ENCODE measurements at places on chromosomes 13 and 19.

DNA sequence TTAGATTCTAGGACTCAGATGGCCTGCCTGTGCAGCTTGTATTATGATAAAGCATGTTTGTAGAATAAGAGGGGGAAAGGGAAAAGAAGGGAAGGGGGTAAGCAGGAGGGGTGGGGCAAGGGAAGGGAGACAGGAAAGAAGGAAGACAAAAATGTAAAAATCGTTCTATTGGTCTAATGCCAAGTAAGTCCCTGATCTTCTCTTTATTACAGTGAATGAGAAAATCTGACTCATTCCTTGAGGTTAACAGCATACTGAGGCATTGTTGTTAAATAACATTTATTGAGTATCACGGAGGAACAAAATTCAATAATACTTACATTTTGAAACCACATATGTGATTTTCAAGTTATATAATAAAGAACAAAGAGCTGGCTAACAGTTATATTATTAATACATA is 1534.7 kb downstream of the OLFM4 start:
- DNase-seq, result no peak

- no peak for DNase-seq
These were observed 49.5 kb downstream of the CRYL1 start for GRCh38 chr13:20475927-20476691.

- DNase-seq, result no peak
These were observed 12.4 kb downstream of the PDE4A start for GRCh38 chr19:10432736-10433130.

GRCh38 chr13:56102641-56103040 is 1038.1 kb upstream of the PRR20A start:
- DNase-seq, result no peak

GRCh38 chr13:99955747-99956472 is 15.7 kb downstream of the ZIC5 start:
- DNase-seq, result peak; percentile 7

DNA sequence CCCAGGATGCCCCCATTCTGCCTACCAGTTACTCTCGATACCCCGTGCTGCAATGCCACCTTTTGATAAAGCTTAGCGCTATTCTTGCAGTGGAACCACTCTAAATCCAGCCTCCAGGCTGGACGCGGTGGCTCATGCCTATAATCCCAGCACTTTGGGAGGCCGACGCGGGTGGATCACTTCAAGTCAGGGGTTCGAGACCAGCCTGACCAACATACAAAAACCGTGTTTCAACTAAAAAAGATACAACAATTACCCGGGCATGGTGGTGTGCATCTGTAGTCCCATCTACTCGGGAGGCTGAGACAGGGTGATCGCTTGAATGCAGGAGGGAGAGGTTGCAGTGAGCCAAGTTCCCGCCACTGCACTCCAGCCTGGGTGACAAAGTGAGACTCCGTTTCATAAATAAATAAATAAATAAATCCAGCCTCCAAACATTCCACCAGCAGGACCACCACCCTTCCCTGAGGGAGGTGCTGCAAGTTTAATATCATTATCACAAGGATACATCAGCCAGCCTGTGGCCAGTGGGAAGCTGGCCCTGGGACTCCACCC is 27.7 kb downstream of the CYP2B6 start:
- no peak for DNase-seq

DNA sequence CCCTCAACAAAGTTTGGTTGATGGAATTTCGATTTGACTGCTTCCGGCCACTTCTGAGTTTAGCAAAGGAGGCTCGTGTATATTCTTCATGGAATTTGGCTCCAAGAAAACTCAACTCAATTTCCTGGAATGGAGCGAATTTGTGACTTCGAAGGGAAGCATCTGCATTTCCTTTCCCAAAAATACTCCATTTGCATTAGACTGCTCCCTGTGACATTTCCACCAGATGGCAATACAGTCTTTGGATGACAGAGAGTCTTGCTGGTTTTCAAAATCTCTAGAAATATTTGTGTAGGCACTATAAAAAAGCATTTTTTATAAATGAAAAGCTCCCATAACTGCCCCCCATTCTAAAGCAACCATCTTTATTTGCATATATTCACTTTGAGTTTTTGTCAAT is 4.1 kb downstream of the C1QTNF9 start:
- peak; percentile 38 for DNase-seq

DNA sequence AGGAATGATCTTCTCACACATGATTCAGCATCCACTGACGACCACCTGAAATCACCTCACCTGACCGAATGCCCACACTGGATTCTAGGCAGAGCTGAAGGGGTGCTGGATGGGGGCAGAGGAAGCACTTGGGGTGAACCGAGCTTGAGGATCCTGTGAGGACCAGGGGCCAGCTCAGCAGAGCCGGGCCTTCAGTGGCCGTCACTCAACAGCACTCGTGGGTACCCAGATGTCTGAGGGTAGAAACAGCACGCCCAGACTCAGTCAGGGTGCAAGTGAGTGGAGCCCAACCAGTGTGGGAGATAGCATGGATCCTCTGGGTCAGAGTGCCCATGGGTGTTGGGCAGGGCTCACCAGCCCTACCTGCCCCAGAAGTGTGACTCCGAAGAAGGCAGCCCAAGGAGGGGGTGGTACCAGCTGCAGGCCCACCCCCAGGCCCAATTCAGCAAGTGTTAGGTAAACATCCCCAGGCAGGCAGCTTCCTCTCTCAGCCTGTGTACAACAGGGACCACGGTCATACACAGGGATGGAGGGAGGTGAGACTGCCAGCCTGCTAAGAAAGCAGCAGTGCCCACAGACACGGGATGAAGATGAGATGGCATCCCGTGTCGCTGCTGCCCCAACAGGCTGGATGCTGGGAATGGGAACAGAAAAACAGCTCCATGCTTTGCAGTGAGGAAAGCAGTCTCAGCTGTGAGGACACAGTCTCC is 16.6 kb downstream of the GJA3 start:
- DNase-seq, result no peak

GRCh38 chr13:48975101-48975855 is 434 bp upstream of the FNDC3A start:
- DNase-seq, result peak; percentile 75

- DNase-seq, result no peak
These were observed 25.7 kb downstream of the UGGT2 start for GRCh38 chr13:96027496-96027895.

GRCh38 chr13:93900731-93901130 is 578.8 kb downstream of the DCT start:
- DNase-seq, result no peak

- DNase-seq, result no peak
These were observed 19.8 kb upstream of the RASA3 start for GRCh38 chr13:114152285-114152645.

DNA sequence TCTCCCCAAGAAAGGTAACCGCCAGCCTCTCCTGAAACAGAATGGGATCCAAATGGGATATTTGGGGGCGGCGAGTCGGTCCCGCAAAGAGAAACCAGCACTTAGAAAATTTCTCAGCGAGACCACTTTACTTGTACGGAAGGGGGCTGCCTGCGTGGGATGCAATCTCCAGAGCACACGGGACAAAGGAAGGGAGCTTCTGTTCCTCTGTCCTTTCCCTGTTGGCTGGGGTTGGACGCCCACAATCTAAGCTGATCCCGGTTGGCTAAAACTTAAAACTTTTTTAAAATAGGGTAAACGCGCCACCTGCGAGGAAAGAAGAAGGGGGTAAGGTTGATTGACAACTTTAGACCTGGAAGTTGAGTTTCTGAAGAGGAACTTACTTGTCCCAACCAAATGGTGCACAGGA is 826 bp upstream of the BSG start:
- DNase-seq, result peak; percentile 47

DNA sequence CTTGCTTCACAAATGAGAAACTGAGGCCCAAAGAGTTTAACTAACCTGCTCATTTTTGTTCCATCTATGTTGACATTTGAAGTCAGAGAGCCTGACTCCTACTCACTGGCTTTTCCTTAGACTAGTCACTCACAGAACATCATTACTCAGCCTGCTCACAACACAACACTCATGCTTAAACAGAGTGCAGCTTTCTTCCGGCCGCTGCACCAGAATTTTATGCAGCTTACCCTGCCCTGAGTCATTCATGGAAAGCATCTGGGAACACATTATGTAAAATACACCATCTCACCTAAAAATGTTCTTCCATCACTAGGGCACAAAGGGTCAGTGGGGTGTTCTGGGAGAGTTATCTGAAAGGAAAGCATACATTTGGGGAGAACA is 303.4 kb downstream of the SPRY2 start:
- peak; percentile 92 for DNase-seq

GRCh38 chr19:52138278-52138982 is 1.3 kb downstream of the ZNF616 start:
- peak; percentile 23 for DNase-seq

- peak; percentile 76 for DNase-seq
These were observed 25.5 kb upstream of the SLC1A5 start for GRCh38 chr19:46813839-46814358.

DNA sequence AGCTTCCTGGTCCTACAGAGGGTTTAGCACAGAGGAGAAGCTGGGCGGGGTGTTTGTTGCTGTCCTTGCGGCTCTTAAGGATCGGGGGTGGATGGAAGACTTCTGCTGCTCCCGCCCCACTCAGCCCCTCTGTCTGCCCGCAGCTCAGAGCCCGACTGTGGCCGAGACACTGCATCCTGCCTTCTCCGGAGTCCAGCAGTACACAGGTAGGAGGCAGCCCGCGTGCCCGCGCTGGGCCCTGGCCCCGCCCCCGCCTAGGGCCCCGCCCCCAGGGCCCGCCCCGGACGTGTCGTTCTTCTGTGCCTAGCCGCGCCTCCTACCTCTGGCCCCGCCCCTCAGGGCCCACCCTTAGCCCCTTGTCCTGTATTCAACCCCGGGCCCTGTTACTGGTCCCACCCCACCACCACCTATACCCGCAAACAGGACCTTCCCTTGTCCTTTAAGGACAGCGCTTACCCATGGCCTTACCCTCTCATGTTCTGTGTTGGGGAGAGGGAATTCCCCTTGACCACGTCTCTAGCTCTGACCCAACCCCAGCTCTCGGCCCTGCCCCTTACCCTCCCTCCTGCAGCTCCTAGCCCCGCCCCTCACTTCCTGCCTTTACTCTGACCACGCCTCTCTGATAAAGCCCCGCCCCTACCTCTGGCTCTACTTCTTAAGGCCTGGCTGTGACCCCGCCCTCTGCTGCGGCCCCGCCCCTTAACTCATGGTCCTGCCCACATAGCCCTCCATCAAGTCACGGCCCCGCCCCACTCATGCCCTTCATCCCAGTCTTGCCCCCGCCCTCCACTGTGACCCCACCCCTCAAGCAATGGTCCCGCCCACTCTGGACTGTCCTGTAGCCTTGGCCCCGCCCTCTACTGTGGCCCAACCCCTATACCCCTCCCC is 60.5 kb downstream of the CELF5 start:
- peak; percentile 65 for DNase-seq

GRCh38 chr13:66855131-66855530 is 375.0 kb downstream of the PCDH9 start:
- DNase-seq, result no peak

DNA sequence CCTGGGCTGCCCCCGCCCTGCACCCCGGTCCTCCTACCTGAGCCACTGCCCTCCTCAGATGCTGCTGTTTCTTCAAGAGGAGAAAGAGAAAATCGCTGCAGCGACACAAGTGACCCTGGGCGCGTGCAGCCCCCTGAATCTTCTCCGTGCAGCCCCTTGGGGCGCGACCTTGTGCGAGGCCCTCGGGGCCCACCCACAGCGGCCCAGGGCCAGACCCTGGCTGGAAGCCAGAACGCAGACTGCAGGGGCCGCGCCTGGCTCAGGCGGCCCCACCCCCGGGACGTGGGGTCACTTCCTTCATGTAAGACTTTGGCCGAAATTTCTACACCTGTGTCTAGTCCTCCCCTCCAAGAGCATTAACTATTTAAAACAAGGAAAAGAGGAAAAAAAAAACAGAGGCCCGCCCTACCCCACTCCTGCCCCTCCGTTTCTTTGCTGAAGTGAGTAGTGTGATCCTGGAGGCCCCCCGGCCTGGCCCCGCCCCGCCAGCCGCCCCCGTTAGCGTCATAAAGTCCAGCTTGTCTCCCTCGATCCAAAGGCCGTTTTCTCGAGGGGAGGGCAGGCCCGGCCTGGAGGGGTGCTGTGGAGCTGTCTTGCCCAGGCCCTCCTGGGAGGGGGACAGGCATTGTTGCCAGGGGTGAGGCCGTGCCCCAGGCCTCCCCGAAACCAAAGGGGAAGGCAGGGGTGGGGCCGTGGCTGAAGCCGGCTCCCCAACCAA is 35.3 kb downstream of the BTBD2 start:
- no peak for DNase-seq

DNA sequence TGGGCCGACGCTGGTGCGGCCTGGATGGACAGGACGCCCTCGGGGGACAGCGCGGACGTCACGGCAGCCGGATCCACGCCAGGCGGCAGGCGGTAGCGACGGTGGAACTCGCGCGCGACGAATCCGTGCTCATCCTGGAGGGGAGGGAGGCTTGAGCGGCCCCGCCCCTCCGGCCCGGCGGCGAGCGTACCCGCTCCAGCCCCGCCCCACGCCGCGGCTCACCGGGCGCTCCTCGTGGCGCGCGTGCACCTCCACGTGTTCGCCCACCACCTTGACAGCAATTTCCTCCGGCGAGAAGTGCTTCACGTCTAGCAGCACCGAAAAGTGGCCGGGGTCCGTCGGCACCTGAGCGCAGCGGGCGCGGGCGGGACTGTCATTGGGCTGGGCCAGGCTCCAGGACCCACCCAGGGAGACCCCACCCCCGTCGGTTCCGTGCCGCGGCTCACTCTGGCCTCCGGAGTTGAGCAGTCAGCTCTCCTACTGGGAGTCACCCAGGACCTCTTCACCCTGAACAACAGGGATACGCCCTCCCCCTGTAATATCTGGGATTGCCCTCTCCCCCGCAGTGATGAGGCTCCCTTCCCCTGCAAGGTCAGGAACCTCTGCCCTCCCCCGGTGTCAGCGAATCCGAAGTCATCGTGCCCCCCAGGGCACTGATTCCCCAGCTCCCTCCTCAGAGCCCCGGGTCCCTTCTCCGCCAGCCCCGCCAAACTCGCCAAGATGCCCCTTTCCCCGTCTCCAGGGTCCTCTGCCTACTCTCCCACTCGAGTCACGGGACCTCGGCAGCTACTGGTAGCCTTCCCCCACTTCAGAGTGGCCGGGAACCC is 1.1 kb downstream of the HSPB6 start:
- DNase-seq, result peak; percentile 74

GRCh38 chr19:38032951-38033350 is 125.9 kb downstream of the SIPA1L3 start:
- peak; percentile 36 for DNase-seq

DNA sequence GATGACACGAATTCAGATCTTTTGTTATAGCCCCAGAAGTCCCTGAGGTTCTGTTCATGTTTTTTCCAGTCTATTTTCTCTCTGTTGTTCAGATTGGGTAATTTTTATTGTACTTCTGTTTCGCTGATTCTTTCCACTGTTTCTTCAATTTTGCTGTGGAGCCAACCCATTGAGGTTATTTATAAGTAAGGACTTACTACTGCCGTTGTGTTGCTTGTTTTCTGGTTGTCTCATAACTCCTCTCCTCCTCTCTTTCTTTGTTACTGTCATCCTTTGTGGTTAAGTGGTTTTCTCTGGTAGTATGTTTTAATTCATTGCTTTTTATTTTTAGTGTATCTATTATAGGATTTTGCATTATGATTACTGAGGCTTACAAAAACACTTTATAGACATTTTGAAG is 48.7 kb upstream of the GAS6 start:
- no peak for DNase-seq

DNA sequence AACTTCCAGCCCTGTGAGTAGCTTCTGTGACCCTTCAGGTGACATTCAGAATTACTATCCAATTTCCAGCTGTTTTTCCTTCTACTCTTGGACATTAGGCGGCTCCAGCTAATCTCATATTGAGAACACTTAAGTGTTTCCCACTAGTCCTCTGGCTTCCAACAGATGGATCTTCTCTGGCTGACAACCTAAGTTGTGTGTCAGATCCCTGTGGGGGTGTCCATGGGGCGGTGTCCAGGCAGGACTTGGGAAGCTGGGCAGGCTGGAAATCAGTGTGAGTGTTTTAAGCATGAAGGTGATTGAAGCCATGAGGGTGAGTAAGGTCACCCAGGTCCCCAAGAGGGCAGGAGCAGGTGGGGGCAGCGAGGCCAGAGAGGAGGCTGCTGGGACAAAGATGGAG is 10.1 kb downstream of the CNOT3 start:
- DNase-seq, result no peak

All from EH (cell line).